Stimulated activated CD8-positive, alpha-beta memory T cell treated with anti-CD3 and anti-CD28 coated beads, Interleukin-2, amount 100 ng/mL, for 1 hour (primary cell): ENCODE measurements at places on chromosomes 2 and 18.

DNA sequence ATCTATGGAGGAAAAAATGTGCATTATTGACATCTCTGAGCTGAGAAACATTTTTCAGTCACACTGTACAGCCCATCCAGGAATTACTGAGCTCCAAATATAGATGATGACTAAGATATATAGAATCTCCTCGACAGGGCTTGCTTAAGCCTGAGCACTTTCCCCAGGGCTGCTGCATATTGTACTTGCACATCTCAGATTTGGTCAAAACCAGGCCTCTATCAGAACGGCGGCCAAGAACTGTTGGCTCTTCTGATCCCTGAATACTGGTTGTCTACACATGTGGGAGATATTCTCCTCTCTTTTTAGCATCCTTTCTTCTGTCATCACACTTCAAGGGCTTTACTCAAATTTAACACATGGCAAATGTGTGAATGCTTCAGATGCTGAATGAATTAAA lies 201.5 kb upstream of the SLC35G4 start:
- no peak for DNase-seq

DNA sequence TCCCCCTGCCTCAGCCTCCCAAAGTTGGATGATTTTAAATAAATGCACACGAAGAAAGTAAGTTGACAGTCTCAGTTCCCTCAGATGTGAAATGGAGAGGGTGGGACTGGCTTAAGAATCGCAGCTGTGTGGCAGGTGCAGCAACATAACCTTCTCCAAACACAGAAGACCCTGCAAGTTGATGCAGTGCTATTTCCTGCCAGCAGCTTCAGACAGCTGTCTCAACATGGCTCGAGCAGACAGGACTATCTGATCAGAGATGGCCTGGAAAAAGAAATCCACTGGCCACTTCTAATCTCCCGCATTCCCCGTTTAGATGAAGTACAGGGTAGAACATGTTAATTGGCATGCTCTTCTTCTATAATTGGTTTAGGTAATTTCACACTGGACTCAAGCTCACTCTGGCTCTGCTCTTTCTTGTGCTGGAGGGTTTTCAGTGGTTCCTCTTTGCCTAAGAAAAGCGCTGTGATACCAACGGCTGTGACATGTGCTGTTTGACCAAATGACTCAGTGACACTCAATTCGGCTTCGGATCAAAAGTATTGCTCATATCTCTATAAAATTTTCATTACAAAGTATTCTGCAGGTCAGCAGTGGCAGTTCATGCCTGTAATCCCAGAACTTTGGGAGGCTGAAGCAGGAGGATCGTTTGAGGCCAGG lies 40.2 kb downstream of the MYOM1 start:
- no peak for DNase-seq

DNA sequence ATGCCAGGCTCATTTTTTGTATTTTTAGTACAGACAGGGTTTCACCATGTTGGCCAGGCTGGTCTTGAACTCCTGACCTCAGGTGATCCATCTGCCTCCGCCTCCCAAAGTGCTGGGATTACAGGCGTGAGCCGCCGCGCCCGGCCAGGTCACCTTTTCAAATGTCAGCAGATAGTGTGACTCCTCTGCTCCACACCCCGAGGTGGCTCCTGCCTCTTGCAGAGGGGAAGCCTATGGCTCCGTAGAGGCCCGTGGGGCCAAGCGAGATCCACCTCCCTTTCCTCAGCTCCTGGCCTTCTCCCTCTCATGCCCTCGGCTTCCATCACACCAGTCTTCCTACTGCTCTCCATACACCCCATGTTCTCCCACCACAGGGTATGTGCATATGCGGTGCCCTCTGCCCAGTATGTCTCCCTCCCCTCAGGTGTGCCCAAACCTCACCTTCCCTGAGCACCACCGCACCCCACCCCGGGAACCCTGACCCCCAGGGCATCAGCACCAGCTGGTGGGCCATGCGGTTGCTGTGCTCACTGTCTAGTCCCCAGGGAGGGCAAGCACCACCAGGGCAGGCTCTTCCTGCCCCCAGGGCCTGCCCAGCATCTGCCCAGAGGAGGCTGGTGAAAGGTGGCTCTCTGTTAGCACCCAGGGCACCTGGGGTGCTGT lies 10.7 kb downstream of the GPR17 start:
- DNase-seq: no peak

DNA sequence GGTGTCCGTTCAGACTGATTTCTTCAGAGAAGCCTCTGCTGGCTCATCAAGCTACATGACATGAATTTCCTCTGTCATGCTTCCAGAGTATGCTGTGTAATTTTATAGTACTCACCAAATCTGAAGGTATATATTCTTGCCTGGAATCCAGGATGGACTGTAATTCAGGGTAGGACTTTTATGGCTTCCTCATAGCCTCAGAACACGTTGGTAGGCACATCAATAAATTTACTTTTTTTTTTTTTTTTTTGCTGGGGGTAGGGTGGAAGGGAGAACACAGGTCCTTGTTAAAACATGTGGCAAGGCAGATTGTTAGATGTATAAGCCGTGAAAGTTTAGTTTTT lies 34.4 kb downstream of the MTA3 start:
- no peak for DNase-seq

GRCh38 chr2:238242731-238243495 lies 3.1 kb upstream of the HES6 start:
- DNase-seq: no peak

GRCh38 chr2:127100251-127101047 lies 6.5 kb downstream of the BIN1 start:
- DNase-seq: no peak

DNA sequence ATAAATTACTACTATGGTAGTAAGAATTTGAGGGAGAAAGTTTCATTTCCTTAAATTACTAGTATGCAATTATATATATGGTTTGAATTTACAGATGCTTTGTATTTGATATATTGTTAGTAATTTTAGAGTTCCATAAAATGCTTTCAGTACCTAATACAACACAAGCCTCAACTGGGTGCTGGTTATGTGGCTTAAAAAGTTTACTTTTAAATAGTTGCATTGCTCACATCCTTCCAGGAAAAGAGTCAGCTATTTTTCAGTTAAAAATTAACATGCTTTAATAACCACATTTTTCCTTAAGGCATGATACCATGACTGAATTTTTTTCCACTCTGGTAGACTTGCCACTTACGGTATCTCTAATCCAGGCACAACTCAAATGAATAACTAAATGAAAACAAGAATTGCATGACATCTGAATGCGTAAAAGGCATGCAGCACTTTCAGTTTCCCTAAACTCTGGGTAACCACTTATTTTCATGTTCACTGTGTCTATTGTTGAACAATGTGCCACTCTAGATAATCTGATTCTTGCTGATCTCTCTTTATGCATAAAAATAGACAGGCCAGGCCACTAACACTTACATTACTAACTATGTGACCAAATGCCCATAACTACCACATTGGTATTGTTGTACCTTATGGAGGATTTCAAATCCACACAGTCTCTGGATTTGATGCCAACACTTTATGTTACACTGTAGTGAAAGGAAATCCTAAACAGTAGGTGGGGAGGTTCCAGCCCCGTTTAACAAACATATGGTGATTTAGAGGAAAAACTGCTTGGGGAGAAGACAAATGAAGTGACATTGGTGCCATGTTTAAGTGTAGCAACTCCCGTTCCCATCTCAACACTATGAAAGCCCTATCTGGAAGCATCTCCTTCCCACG lies 35.5 kb upstream of the SLC35F5 start:
- DNase-seq: no peak

- DNase-seq: no peak
Observed at GRCh38 chr18:3246635-3247239, 864 bp upstream of the MYL12A start.

DNA sequence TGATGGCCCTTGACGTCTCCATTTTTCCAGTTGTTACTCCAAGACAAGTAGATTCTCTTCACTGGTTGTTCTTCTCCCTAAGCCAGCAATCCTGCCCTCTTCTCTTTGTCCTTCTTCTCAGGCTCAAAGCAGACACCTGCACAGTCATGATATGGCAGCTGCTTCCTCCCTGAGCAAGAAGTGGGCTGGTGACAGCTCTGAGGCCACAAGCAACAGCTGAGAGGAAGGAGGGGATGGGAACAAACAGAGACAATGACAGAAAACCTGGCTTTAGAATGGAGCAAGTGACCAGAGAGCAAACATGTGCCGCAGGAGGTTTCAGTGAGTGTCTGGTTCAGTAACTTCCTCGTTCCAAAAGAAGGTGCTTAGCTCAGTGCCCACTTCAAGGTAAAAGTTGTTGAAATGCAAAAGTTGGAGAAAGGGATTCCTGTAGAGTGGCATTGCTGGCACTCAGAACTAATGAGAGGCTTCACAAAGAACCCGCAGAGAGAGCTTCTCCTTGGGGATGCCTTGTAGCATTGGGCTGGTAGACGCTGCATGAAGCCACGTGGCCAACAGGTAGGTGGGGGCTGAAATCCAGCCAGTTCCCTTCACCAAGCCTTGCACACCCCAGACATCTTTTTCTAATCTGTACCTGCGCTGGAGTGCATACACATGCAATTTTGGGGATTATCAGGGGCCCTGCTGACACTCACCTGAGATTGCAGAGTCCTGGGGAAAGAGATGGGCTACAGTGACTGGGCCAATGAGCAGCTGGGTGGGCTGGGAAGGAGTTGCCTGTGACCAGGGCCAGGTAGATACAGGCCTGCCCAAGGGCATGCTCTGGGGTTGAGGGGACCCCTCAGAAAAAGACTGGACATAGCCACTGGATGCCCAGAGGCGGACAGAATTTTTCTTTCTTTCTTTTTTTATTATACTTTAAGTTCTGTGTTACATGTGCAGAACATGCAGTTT lies 153.3 kb upstream of the RAB12 start:
- no peak for DNase-seq

DNA sequence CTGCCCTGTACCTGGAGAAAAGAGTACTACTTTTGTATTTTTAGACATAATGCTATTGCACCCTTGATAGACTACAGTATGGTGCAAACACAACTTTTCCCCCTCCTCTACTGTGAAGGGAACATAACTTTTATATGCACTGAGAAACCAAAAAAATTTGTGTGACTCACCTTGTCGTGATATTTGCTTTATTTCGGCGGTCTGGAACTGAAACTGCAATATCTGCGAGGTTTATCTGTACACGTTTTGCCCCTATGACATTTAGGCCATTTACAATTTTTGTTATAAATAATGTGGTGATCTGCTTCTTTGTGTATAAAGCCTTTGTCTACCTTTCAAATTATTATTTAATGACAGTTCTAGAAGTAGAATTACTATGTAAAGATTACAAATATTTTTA lies 34.4 kb upstream of the AAK1 start:
- DNase-seq: no peak

GRCh38 chr2:204892506-204893255 lies 347.4 kb downstream of the PARD3B start:
- no peak for DNase-seq

- no peak for DNase-seq
Observed at GRCh38 chr2:202910698-202911097, 775 bp downstream of the WDR12 start.

GRCh38 chr2:133063775-133064174 lies 393.8 kb upstream of the LYPD1 start:
- no peak for DNase-seq

- no peak for DNase-seq
Observed at GRCh38 chr2:197324801-197325200, 14.2 kb upstream of the ANKRD44 start.

DNA sequence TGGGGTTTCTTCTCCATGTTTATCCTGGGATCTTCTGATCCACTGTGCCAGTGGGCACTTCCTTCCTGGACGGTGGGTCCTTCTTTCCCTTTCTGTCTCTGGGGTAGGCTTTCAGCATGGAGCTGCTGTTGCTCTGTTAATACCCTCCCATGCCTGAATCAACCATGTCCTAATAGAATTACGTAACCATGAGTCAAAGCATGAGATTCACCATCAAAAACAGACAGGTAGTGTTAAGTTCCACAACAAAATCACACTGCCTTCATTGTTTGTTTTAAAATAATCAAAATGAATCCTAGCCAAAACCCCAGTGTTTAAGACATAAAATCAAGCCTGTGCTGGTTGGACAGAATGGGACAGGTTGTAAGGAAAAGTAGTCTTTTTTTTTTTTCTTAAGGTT lies 37.5 kb downstream of the GNAL start:
- DNase-seq: no peak

GRCh38 chr2:152336854-152337510 lies 2.0 kb downstream of the FMNL2 start:
- no peak for DNase-seq

DNA sequence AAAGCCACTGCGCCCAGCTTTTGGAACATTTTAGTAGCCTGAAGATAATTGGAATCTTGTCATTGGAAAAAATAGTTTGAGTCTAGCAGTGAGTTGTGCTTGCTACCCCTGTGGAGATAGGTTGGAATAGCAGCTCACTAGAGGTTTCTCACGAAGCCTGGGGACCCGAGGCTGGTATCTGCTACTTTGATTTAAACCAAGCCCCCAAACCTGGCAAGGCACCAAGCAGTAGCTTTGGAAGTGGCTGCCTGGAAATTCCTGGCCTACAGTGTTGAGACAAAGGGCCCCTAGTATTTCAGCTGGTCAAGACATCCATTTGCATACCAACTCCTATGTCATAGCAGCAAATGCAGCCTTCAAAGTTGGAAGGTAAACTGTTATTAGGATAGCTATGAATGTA lies 42.1 kb downstream of the NOP58 start:
- no peak for DNase-seq

- DNase-seq: no peak
Observed at GRCh38 chr2:126307740-126308139, 348.2 kb upstream of the GYPC start.

- DNase-seq: no peak
Observed at GRCh38 chr2:239512054-239512453, 111.2 kb upstream of the HDAC4 start.

DNA sequence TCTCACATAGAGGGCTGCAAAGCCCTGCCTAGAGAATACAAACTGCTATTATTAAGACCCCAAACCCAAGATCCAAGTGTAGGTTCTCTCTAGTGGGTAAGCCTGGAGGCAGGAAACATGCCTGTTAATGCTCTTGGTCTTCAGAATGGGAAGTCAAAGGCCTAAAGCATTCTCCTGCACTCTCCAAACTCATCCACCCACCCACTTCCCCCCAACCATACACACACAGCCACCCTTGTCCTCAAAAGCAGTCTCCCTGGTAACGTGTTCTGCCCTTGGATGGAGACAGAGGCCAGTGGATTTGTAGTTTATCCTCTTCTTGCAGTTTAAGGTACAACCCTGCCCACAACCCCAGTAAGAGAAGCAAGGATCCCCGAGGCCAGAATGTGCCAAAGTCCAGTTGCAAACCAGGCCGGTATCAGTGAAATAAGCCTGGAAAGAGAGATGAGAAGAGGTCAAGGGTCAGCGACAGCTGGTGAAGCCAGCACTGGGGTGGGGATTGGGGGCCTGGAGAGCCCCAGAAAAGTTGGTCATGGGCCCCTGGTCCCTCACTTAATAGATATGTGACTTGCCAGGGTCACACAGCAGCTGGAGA lies 23.0 kb downstream of the TMEM247 start:
- DNase-seq: no peak

- DNase-seq: no peak
Observed at GRCh38 chr2:142038826-142039225, 92.0 kb downstream of the LRP1B start.
